Hematopoietic multipotent progenitor cell (in vitro differentiated cells): ENCODE measurements at places on chromosomes 3 and 15.

DNA sequence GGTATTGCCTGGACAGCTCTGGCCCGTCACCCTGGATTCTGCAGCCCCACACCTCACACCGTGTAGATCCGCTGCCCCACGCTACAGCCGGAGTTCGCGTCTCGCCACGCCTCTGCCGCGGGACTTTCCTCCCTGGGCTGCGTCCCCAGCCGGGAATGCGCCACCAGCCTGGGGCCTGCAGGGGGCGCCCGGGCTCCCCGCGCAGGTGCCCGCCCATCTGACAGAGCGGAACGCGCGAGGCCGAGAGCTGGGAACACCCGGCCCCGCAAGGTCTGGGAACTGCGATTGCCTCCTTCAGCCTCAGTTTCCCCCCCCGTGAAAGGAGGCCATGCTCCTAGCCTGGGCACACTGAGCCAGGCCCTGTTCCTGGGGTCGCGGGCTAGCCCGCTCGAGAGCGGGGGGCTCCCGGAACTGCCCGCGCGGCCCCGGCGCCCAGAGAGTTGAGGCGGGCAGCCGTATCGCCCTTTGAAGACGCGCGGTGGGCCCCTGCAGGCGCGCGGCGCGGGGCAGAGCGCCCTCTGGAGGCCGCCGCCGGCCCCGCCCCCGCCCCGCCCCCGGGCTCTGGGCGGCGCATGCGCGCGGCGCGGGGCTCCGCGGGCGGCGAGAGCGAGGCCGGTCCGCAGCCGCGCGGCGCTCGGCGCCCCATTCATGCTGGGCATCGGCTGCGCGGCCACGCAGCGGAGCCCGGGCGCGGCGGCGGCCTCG, at the start of gene PLXNA1:
PLXNA1 (plus strand) TSS at position 645 of the 705 bp plus-strand sequence. CDS start 5,479 bp downstream, outside the sequence.
- DNase-seq, result peak; percentile 67

DNA sequence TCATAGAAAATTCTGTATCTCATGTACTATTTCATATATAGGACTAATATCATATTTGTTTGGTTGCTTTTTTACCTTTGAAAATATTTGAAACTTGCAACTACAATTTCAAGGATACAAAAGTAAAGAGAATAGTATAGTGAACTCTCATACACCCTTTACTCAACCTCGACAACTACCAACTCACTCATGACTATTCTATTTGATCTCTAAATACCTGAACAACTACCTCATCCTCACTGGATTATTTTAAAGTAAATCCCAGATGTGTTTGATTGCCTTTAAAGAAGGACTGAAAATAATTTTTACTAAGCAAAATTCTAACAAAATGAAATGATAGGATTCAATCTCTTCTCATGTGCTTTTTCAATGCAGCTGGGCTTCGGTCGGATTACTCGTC, 12.1 kb downstream of the TMPRSS7 start:
- no peak for DNase-seq

- DNase-seq, result no peak
Measured at GRCh38 chr15:70114221-70114620, 16.5 kb upstream of the TLE3 start.

GRCh38 chr15:65663521-65663920, 41.8 kb downstream of the SLC24A1 start:
- no peak for DNase-seq

DNA sequence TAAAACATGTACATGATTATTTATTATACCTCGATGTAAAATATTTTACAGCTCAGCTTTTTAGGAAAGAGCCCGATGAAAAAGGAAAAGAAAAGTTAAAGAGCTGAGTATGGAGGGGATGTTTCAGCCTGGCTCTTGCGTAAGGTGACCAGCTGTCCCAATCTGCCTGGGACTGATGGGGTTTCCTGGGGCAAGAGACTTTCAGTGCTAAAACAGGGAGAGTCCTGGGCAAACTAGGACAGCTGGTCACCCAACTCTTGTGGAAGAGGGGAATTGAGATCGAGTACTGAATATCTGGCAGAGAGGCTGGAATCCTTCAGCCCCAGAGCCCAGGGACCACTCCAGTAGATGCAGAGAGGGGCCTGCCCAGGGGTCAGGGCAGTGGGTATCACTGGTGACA, 21.0 kb downstream of the DUOX2 start:
- no peak for DNase-seq

DNA sequence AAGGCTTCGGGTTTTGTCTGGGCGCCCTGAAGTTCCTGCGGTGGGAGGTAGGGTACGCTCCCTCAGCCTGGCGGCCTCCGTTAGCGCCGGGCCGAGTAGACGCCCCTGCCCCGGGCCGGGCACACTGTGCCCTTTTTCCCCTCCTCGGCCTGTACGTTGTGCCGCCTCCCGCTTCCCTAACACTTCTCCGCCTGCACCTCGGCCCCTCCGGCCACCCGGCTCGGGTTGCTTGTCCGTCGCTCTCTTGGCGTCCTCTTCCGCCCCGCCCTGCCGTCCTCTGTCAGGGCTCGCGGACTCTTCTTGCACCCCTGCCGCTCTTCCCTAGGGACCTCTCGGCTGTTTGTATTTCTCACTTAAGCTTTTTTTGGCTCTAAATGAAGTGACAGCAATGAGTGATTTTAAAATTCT, 384 bp downstream of the KNL1 start:
- DNase-seq, result no peak

DNA sequence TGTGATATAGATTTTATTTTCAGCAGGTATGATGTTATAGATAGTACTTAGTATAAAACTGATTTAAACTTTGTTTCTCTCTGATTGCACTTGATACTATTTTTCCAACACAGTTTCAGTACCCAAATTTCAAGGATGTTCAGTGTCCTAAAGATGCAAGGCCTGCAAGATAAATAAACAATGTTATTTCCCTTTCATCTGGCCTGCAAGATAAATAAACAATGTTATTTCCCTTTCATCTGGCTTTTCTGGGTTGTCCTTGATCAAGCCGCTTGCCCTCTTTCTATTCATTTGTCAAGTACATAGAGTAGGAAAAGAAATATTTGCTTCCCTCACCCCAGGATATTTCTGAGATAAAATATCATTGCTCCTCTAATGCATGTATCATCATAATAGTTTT, 571.0 kb downstream of the FGF12 start:
- no peak for DNase-seq
